ENCODE measurements at places on chromosomes 2 and 18. TPM values are rescaled to one million over a fixed set of nuclear protein-coding genes. Genes with fewer than 3 reads are reported as not detected.

The ACMSD gene
- total RNA-seq = not detected

The ZC3H15 gene
- total RNA-seq = 103 TPM

The MYOM1 gene
- 0.75 TPM for total RNA-seq

The NEB gene
- total RNA-seq = 0.09 TPM

- no peak for DNase-seq
These were observed 43.9 kb upstream of the B3GNT2 start for GRCh38 chr2:62152000-62152399.

- no peak for DNase-seq
These were observed 5.6 kb downstream of the HAAO start for GRCh38 chr2:42786561-42787345.

DNA sequence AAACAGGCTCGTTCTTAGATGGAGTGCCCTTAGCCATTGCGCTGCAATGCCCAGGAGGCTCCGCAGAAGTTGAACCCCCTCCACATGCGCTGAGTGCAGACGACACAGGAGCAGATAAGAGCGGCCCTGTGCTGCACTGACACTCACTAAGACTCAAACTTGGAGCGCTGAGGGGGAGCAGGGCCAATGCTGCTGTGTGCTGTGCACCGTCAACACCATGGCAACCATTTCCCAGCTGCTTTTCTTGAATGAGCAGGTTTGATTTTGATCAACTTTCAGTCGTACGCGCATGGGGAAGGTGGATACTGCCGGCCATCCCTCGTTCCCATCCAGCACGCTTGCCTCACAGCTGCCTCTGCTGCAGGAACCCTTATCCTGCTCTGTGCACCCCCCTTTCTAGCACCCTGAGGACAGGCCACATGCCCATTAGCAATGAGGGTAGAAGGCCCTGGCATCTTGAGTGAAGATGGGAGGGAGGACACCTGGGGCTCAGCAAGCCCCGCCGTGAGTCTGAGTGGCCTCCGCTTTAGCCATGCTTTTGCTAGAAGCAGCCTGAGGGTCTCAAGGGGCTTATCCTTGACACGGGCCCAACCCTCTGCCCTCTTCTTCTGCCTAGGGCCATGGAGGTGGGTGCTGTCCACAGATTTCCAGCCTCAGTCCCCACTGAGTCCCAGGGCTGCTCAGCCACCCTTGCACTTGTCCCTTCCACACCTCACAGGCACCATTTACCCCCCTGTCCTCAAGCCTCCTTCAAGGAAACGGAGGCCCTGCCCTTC lies 271.9 kb downstream of the PHLPP1 start:
- no peak for DNase-seq

- DNase-seq = no peak
These were observed 1040.5 kb upstream of the ACVR2A start for GRCh38 chr2:146804288-146804687.

DNA sequence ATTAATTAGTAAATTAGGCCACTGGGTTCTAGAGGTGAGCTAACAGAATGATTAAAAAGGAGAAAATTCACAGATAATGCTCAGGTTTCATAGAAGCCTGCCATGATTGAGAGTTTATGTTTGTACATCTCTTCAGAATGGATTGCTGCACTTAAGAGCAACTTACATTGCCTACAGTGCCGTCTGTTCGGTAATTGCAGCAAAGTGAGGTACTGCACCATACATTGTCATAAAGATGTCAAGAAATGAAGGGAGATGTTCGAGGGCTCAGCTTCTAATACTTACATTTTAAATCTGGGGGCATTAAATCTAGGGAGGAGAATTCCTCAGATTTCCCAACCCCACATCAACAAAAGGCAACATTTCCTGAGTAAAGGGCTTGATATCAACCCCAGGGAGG lies 976.2 kb upstream of the FANCL start:
- no peak for DNase-seq

GRCh38 chr18:59820663-59821062 lies 79.1 kb upstream of the PMAIP1 start:
- no peak for DNase-seq

GRCh38 chr2:30565851-30566358 lies 118.9 kb downstream of the LCLAT1 start:
- no peak for DNase-seq

DNA sequence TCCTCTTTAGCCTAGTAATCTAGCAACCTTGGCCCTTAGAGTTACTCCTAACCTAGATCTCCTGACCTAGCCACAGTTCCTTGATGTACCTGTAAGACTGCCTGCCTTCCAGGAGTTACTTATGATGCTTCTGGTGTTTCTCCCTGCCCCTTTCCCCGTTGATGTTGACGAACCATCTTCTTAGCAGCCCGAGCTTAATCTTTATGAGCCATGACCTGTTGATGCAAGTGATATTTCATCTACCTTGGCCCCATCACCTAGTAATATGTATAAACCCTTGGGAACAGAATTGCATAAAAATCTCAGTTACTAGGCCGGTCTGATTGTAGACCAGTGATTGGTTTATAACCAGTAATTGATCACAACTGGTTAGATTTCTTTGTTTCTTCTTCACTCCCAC lies 2.7 kb downstream of the IMPACT start:
- no peak for DNase-seq

DNA sequence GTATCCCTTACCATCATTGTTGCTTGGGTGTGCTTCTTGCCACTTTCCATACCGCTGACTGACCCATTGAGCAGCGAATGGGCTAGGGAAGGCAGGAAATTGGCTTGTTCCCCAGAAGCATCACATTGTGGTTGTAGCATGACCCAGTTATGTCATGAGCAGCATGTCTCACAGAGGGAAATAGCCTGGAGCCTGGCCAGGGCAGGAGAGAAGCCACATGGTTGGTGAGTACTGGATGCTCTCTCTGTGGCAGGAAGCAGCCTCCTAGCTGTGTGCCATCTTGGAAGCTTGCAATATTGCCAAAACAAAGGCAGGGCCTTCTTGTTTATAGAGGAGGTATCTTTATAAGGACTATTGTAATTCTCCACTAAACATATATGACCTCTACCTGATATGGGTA lies 482.6 kb downstream of the PIK3C3 start:
- no peak for DNase-seq

DNA sequence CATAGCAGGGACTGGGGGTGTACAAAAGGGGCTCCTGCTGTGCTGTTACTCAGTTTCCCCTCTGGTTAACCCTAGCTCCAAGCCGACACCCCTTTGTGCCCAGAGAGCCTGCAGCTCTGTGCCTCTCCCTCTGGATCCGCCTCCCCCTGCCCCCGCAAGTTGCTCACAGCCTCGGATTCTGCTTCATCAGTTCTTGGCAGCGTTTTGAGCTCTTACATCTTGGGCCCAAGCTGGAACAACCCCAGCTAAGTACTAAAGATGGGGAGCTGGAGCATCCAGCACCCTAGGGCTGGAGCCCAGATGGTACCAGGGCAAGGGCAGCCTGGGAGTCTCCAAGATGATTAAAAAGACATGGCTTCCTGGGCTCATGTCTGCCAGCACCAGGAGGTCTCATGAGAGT lies 40.7 kb downstream of the POMC start:
- DNase-seq = no peak

DNA sequence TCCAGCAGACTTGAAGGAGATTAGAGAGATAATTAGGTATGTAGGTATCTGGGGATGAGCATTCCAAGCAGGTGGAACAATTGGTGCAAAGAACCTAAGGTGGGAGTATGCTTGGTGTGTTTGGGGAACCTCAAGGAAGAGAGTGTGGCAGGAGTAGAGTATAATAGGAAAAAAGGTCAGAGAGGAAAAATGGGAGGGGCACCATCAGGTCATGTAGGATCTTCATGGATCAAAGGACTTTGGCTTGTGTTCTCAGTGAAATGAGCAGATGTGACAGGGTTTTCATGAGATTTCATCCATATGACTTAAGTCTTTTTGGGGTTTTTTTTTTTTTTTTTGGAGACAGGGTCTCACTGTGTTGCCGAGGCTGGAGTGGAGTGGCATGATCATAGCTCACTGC lies 47.3 kb downstream of the RBBP8 start:
- DNase-seq = no peak
